ENCODE measurements at places on chromosomes 5 and 9.

DNA sequence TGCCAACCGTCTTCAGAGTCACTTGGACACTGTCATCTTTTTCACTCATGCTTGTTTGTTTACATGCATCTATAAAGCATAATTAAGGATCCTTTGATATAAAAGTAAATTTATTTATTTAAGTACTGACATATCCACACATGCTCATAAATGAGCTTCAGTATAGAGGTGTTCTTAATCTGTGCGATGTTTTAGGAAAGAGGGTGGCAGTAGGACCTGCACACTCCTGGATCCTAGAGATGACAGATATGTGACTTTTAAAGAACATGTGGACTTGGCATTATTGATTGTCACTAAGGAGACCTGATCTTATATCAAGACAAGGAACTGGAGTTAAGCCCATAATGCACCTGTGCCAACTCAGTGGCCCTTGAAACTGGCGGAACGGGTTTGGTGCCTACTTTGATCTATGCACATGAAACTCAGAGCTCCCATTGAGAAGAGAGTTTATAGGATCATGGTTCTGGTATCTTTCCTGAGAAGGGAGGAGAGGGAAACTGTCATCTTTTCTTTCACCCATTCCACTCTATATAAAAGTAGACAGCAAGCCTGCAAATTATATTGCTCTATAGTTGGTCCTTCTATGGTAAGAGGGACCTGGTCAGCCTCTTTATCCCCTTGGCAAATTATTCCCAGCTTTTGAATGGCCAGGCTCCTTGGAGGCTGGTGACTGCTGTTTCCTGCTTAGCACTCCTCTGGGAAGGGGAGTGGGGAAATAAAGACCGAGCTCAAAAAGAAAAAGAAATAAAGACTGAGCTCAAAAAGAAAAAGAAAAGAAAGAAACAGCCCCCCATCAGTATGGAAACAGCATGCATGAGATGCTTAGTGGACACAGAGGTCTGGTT is 57.8 kb upstream of the LIFR start:
- DNase-seq: no peak

DNA sequence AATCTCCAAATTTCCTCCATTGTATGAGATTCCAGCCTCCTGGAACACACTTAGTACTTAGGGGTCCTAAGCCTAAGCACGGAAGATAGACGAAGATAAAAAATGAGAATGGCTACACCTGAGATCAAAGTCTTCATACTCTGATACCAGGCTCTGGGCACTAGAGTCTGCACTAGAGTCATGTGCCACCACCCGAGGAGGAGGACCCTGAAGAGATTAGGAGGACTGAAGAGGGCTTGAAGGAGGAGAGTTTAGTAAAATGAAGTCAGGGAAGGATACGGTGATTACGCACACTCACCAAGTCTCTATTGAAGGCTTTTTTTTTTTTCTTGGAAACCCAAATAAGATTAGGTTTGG is 573 bp upstream of the SPATA24 start:
- DNase-seq: no peak

DNA sequence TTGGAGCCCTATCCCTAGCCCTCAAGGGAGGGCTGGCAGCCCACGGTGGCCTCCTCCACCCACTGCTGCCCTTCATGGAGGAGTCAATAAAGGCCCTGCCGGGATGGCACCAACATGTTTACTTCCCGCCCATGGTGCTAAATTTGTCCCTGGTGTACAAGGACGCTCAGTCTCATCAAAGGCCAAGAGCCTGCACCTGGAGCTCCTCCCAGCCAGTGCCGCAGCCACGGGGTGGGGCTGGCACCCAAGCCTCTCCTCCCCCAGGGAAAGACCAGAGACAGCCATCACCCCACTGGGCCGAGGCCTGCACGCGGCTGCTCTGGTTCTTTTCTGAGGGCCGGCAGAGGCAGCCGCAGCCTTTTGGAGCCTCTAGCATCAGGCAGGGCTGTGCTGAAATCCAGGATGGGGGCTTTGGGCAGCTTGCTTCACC is 34.8 kb upstream of the RXRA start:
- no peak for DNase-seq

DNA sequence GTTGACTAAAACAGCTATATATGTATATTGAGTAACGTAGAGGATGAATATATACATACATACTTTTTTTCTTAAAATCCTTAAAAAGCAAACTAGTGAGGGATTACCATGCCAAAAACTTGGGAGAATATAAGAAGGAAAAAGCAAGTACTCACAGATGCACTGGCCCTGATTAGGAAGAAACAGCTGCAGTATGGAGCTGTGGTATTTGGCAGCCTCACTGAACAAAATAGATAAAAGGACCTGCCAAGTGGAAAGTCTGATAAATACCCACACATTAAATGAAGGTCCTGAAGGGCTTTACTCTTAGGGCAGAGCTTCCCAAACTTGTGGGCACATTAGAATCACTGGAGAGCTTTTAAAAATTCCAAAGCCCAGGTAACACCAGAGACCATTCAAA is 80.6 kb downstream of the FEM1C start:
- no peak for DNase-seq

DNA sequence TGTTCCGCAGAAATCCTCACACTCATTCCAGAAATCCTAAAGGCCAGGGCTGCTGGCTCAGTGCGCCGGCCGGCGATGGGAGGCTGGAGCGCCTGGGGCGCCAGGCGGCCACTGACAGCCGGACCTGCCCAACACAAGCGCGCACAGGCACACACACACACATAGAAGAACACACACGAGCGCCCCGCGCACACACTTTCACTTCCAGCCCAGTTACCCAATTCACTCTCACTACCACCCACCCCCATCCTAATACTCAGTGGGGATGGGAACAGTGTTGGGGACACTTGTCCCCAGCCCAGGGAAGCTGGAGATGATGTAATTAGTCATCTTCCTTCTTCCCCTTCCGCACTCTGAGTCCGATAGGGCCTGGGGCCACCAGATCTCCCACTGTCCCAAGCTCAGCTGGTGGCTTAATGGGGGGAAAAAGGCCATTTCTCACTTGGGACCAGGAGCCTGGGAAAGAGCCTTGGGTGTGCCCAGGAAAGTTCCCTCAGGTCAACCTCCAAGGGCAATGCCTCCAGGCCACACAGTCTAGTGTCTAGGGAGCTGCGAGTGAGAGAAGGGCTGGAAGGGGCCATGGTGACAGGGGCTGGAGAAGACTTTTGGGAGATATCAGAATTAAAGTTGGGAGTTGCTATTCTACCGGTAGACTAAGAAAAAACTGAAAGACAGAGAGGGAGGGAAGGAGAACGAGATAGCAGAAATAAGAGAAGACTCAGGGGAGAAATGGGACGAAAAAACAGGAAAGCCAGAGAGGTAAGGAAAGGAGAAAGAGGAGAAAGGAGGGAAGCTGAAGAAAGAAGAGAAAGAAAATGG is 1.7 kb downstream of the EBF1 start:
- DNase-seq: no peak

- DNase-seq: no peak
Measured at GRCh38 chr9:15221746-15222145, 85.3 kb downstream of the TTC39B start.

GRCh38 chr5:74272024-74272775 is 368.3 kb downstream of the ENC1 start:
- no peak for DNase-seq
